ENCODE measurements at places on chromosomes 11 and 22. TPM values are rescaled to one million over a fixed set of nuclear protein-coding genes. Genes with fewer than 3 reads are reported as not detected.

GRCh38 chr11:132821014-132821413, 711.3 kb downstream of the OPCML start:
- H3K4me3 ChIP-seq, result no peak overlapping the region
- H3K4me1 ChIP-seq, result no peaks in the 10 kb centered on the region
- H3K36me3 ChIP-seq, result no peaks in the 10 kb centered on the region
- no peaks in the 10 kb centered on the region for H3K27me3 ChIP-seq
- DNase-seq, result no peak
- no peak overlapping the region for H3K27ac ChIP-seq

GRCh38 chr11:61571869-61572268, 9.0 kb downstream of the SYT7 start:
- no peak for DNase-seq
- peaks cover 7% of the 10 kb centered on the region for H3K4me1 ChIP-seq
- H3K27ac ChIP-seq, result no peak overlapping the region
- no peak overlapping the region for H3K4me3 ChIP-seq
- peaks cover 29% of the 10 kb centered on the region for H3K27me3 ChIP-seq

Gene MICAL2
- 30.5 TPM for total RNA-seq

- DNase-seq, result no peak
- H3K27me3 ChIP-seq, result peaks cover 59% of the 10 kb centered on the region
- no peak overlapping the region for H3K27ac ChIP-seq
- H3K4me3 ChIP-seq, result no peak overlapping the region
- no peaks in the 10 kb centered on the region for H3K36me3 ChIP-seq
Measured at GRCh38 chr11:44338698-44339529, 29.0 kb upstream of the ALX4 start.

DNA sequence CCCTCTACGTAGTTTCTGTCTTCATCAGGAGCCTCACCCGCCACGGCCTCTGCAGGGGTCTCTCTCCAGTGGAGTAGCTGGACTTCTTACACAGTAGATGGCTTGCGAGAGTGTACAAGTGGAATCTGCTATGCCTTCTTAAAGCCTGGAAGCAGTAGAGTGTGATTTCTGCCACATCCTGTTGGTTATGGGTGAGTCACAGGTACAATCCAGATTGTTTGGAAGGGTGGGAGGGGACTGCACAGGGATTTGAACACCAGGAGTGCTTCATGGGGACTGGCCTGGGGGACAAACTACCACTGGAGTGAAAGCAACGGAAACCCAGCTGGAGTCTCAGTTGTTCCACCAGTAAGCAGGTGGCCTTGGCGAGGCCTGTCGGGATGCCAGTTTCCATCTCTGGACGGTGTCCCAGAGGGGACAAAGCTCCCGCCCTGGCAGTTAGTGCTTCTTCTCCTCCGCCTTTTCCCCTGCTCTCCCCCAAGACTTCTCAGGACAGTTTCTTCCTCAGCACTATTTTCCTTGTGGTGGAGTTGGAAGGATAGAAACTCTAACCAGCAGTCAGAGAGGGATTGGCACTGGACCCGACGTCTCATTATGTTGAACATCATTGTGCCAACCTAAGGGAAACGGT, 85.0 kb upstream of the RCN1 start:
- H3K4me1 ChIP-seq, result no peaks in the 10 kb centered on the region
- no peaks in the 10 kb centered on the region for H3K36me3 ChIP-seq
- no peak overlapping the region for H3K4me3 ChIP-seq
- no peak for DNase-seq
- H3K27me3 ChIP-seq, result peaks cover 20% of the 10 kb centered on the region
- no peak overlapping the region for H3K27ac ChIP-seq

Measured in PC-9 (cell line).